Frontal cortex (tissue), 4 donors: ENCODE measurements at places on chromosomes 16 and 17. TPM values are rescaled to one million over a fixed set of nuclear protein-coding genes. Genes with fewer than 3 reads are reported as not detected.

The ST6GALNAC1 gene
- total RNA-seq = 0.82 TPM

The MT1M gene
- total RNA-seq = not detected

The B9D1 gene
- total RNA-seq = 12.6 TPM

The MLKL gene
- total RNA-seq = 0.82 TPM

DNA sequence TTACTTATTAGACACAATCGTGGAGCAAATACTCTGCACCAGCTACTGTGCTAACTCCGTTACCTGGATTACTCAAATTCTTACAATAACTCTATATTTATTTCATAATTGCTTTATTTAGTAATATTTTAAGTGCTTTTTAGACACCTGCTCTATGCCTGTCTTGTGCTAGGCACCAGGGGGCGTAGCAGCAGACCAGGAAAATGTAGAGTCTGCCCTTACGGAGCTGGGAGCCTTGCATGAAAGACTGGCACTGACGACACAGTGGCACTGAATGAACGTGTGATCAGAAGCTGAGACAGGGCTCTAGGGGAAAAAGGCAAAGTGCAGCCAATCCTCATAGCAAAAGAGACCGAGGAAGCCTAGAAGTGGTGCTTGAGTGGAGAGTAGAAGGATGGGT lies 486.5 kb downstream of the CDH13 start:
- DNase-seq = peak; percentile 29

GRCh38 chr16:70453117-70453891 lies 1.1 kb upstream of the FCSK start:
- DNase-seq = no peak

DNA sequence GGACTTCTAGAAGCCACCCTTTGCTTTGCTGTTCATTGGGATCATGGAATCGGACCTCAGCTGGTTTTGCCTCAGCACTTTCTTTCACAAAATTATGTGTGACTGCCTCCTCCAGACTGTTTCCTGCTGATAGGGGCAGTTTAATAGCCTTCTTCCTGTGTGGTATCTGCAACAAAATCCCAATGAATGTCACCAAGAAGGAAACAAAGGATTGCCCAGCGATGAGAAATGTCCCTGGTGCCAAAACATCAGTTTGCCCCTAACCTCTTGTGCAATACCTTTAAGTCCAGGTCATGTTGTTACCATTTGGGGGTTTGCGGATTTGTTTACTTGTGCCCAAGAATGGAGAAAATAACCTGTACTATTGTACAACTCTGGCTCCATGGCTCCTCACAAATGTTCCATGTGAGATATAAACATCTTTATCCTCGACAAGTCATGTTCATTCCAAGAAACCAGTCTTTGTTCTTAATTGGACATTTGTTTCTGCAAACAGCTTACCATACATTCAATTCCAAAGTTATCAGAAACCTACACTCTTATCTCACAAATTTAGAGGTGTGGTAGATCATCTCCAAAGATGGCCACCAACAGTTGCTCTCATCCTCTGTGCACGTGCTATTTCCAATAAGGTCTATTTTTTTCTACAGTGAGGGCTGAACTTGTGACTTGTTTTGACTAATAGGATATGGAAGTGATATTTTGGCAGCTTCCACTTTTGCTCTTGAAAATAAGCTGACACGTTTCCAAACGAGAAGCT lies 14.8 kb downstream of the TAC4 start:
- DNase-seq = no peak

DNA sequence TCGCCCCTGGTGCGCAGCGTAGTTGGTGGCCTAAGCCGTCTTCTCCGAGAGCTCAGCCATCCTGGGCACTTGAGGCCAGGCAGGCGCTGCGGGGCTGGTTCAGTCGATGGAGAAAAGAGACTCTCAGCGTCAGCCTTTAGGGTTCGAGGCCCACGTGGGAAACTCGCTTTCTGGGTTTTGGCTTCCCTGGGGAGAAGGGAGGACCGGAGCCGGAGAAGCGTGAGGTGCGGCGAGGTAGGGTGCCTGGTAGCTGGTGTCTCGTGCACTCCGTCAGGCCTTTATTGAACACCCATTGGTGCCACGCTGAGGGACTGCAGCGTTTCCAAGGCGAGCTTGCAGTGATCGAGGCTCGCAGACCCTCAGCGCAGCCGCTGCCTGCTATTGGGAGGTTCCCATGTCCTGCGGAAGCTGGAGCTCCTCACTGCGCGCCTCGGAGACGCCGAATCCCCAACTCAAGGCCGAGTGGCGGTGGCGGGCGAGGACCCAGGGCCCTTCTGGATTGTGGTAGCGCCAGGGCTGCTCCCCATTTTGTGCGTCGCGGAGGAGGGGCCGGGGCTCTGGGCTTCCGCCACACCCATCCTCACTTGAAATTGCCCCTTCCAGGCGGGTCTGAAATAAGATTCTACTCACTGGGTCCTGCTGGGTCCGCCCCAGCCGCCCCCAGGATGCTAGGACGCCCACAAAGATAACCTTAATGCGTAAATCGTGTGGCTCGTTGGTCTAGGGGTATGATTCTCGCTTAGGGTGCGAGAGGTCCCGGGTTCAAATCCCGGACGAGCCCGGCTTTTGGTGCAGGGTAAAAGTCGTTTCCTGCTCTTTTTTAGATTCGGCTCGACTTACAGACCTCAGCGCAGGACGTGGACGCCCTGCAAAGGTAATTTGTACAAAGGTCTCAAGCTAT lies 1.2 kb downstream of the OR1F1 start:
- no peak for DNase-seq
